ENCODE measurements at places on chromosomes 1 and 21.
A peak's percentile ranks its signal among the peaks of the same experiment; 100 is the strongest.

- DNase-seq: peak; percentile 72
Observed at GRCh38 chr1:201184307-201185122, 6.1 kb upstream of the IGFN1 start.

- DNase-seq: no peak
Observed at GRCh38 chr1:13730751-13731482, 30.9 kb downstream of the PRDM2 start.

- DNase-seq: no peak
Observed at GRCh38 chr1:23278717-23279116, 61.4 kb upstream of the HTR1D start.

GRCh38 chr1:240683576-240683975 lies 71.6 kb upstream of the GREM2 start:
- DNase-seq: no peak

GRCh38 chr1:27372022-27372807 lies 2.4 kb downstream of the FCN3 start:
- no peak for DNase-seq

DNA sequence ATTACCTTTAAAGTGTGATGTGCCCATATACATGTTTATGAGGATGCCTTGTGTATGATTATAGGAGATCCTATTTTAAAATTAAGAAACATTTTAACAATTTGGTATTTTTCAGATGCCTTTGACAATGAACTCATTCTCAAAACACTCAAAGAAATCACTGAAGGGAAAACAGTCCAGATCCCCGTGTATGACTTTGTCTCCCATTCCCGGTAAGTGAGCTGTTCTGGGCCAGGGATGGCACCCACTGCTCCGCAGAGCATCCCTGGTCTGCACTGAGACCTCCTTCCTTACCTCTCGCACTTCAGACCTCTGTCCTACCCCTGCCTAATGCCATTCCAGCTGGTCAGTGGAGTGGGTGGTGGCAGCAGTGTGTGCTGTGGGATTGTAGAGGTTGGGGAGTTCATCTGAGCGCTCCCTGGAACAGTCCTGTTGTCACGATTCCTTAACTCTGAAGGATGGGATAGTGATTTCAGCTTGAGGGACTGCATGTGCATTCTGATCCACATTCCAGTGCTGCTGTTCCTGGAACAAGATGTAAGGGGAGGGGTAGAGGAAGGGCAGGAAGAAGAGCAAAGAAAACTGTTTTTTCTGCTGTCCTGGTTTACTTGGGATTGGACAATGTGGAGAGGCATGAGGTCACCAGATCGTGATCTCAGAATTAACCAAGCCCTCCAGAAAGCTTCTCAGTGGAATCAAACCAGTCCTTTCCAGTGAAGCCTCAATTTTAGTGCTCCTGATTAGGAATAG lies 63.9 kb downstream of the UCK2 start:
- DNase-seq: no peak

DNA sequence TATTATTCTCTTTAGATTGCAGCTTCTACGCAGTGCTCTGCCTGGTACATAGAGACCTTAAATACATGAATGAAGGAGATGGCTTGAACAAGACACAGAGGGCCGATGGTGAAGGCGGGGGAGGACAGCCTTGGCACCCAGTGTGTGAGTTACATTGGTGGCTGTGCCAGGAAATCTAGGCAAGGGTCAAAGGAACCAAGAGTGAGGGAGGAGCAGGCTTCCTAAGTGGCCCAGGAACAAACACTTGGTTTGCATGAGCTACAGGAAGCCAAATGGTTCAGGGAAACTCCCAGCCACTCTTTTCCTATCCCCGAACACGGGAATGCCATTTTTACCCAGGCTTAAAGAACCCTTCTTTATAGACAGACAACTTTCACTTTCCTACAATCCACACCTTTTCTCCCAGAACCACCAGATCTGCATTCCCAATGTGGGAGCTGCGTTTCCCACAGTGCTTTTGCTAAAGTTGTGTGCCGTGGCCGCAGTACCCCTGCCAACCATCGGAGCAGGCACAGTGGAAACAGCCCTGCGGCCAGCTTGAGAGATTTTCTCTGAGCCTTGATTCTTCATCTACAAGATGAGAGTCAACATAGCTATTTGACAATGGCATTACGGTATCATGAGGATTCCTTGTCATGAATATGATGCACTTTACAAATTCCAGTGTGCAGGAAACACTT lies 3.5 kb upstream of the CLEC20A start:
- DNase-seq: no peak

GRCh38 chr1:13733711-13734110 lies 33.7 kb downstream of the PRDM2 start:
- no peak for DNase-seq

DNA sequence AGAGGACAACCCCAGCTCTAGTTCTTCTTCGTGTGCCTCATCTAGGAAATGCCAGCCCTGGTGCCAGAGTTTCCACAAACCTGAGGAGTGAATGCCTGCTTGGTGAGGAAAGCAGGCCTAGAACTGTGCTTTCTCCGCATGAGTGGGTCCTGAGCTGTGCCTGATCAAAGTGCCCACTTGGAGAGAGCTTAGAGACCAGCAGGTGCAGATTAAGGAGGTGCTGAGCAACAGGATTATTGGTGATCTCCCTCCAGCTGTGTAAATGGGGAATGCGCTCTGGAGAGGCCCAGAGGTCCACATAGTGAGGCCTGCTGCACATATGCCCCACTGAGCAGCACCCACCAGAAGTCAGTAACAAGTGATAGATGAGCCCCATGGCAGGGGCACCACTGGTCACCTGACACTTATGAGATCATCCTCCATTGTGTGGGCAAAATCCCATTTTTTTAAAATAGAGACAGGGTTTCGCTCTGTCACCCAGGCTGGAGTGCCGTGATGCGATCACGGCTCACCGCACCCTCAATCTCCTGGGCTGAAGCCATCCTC lies 127.2 kb upstream of the ZC3H12A start:
- no peak for DNase-seq

- no peak for DNase-seq
Observed at GRCh38 chr21:34684174-34684876, 15.5 kb downstream of the CLIC6 start.

DNA sequence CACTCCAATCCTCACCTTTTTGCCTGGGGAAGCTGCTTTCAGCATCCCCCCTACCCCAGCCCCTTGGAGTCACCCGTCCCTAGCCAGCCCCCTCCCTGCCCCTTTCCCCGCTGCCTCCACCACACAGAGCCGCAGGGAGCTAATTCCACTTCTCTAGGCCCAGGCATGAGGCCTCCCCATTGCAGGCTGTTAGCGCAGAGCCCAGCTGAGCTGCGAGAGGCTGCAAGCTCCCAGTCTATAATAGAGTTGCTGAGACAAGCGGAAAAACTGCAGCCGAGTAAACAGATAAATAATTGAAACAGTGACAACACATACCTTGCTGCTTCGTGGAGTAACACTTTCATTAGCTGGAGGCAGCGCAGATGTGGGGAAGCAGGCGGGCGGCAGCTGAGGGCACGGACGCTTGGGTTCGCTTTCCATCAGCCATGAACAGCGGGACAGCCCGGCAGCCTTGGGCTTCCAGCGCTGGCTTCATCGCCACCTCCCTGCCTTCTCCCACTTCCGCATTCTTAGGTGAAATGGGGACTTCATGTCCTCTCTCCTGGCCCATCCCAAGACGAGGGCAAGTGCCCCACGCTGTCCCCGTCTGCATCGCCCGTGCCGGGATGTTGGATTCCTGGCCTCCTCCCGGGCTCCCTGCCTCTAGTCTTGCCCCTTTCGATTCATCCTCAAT lies 183.3 kb downstream of the IGSF21 start:
- DNase-seq: no peak

- DNase-seq: no peak
Observed at GRCh38 chr1:29695803-29696202, 459.5 kb downstream of the PTPRU start.

- no peak for DNase-seq
Observed at GRCh38 chr1:99786751-99787501, 20.5 kb upstream of the FRRS1 start.

DNA sequence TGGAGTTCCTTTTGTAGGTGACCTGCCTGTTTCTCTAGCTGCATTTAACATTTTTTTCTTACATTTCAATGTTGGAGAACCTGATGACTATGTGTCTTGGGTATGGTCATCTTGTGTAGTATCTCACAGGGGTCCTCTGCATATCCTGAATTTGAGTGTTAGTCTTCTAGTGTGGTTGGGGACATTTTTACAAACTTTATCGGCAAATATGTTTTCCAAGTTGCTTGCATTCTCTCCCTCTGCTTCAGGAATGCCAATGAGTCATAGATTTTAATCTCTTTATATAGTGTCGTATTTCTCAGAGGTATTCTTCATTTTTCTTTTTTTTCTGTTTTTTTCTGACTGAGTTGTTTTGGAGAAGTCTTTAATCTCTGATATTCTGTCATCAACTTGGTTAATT lies 684.0 kb downstream of the NCAM2 start:
- DNase-seq: no peak

DNA sequence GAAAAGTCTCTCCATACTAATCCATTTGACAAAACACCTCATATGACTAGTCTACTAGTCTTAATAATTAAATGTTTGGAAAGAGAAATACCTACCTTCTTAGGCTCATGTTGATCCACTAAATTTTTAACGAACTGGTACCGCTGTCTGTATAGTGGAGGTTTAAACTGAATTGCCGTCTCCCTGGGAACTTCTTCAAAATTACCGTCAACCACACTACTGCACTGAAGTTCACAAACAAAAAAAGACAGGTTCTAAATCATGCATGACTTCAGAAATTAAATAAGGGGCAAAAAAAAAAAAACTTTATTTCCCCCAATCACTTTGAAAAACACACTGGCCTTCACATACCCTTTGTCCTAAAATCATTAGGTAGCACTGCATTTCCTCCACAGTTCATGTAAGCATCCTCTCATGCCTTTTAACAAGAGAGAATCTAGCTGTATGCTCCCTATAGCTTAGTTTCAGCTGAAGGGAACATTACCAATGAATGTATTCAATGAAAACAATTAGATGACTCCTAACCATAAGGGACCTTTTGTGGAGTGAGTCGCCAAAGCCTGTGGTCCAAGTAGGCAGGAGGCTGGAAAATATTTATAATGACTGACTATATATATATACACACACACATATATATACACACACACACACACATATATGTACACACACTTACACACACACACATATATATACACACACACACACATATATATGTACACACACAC lies 3.4 kb downstream of the HENMT1 start:
- DNase-seq: no peak

DNA sequence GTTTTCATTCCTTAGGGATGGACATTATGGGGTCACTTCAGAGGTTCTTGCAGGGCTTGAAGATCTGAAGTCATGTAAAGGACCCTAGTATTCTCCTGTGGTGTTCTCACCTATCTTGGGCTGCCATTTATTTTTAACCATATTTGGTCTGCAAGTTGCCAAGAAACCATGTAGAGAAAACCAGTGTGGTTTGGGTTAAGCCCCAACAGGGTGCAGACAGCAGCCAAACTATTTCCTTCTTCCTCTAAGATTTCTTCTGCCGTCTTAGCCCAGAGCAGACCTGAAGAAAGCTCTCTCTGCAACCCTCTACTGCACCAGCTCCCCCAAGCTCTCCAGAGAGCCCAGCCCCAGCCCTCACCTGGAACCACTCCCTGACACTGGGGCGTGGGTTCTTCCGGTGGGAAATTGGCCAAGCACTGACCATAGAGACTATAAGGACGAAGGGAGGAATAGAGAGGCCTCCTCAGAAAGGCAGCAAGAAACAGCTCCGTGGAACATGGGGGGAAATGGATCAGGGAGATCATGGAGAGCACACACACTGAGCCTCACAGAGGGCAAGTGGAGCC lies 136.6 kb downstream of the SYF2 start:
- DNase-seq: no peak

GRCh38 chr1:30538226-30538992 lies 185.0 kb downstream of the MATN1 start:
- DNase-seq: no peak

GRCh38 chr1:29120947-29121485 lies 2.7 kb downstream of the TMEM200B start:
- DNase-seq: no peak

GRCh38 chr1:14466006-14466405 lies 132.5 kb upstream of the KAZN start:
- no peak for DNase-seq

GRCh38 chr1:56424744-56425493 lies 154.4 kb downstream of the PLPP3 start:
- peak; percentile 18 for DNase-seq

GRCh38 chr1:243550276-243550675 lies 294.4 kb downstream of the SDCCAG8 start:
- DNase-seq: no peak

DNA sequence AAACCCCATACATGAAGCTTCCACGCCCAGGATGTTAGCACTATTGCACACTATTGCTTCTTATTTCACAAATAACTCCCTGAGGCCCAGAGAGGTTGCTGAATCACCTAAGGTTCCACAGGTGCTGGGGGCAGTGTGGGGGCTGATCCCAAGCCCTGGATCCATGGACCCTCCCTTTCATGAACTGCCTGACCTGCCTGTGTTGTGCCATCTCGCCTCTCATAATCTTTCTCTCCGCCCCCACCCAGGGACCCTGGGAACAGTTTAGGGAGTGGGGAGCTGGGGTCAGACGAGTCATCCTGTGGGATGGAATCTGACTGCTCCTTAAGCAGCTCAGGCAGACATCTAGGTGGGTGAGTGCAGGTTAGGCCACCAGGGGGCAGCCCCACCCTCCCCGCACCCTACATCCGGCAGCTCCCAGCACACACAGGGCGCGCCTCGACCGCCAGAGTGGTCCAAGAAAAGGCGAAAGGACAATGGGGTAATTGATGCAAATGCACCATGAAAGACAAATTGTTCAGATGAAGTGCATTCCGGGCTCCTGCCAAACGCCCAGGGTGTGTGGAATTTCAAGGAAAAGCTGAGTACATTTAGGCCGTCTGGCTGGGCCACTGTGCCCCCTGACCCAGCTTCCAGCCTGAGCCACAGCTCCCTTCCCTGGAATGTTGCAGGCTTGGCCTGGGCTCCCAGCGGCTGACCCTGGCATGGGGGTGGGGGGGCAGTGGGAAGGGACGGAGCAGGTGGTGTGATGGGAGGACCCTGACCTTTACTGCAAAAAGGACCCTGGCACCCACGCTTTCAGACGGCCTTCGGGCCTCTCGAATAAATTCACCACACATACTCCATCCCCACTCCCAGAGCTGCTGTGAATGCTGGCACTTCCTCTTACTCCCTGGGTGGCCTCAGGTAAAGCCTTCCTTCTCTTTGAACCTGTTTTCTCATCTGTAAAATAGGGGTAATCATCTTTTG lies 20.8 kb downstream of the PHLDA3 start:
- peak; percentile 66 for DNase-seq

- DNase-seq: no peak
Observed at GRCh38 chr1:222392556-222392955, 155.3 kb downstream of the HHIPL2 start.
